Neural progenitor cell (in vitro differentiated cells): ENCODE measurements at places on chromosomes 4 and X. TPM values are rescaled to one million over a fixed set of nuclear protein-coding genes. Genes with fewer than 3 reads are reported as not detected.

KLB gene
- total RNA-seq = not detected in 2 replicates

DNA sequence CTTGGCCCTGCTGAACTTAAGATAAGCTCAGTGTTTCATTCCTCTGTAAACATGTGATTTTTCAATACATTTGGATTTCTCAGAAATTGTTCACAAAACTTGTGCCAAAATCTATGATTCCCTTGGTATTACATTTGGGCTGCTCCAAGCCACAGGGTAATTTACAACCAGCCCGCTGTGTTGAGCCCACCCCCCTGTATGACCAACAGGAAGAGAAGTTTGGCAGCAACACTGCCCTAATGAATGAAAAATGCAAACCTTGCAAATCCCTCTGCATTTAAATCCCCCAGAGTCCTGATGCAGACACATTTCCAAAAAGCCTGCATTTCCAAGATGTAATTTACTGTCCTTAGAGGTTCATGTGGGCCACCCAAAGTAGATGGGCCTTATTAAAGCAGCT is 34.1 kb upstream of the GAB1 start:
- no peaks in the 10 kb centered on the region for H3K36me3 ChIP-seq
- no peak for DNase-seq
- H3K27me3 ChIP-seq = no peaks in the 10 kb centered on the region
- H3K4me1 ChIP-seq = no peaks in the 10 kb centered on the region
- no peak overlapping the region for H3K4me3 ChIP-seq
- H3K27ac ChIP-seq = no peak overlapping the region

DGKK gene
- 0.19 and 0.21 TPM in 2 replicates for total RNA-seq

WDFY3 gene
- total RNA-seq = 48.6 and 55.8 TPM in 2 replicates
